Activated T-helper 9 cell treated with anti-CD3 and anti-CD28 coated beads, Interleukin-2, amount 50 U/mL, for 16 hours (primary cell): ENCODE measurements at places on chromosomes 6 and 20.

DNA sequence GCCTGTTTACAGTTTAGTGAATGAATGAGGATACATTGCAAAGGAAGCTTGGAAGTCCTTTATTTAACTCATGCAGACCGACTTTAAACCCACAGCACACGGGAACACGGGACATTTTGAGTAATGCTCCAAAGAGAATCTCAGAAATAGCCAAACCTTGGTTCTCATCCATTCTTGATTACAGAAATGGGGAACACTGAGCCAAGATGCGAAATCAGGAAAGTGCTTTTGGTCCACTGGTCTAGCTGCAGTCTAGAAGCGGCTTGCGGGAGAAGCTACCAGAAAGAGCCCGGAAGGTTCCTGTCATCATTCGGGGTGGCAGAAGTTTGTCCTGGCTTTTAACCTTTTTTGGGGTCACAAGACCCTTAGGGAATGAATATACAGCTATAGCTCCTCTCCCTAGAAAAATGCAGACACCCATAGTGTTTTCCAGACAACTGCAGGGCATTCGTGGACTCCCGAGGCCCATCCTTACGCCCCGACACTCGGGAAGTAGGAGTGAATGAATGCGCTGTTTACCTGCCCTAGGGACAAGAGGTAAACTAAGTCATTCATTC is 475 bp upstream of the TMEM181 start:
- DNase-seq, result no peak

- DNase-seq, result no peak
Observed at GRCh38 chr6:30557683-30557981, 537 bp downstream of the PRR3 start.

GRCh38 chr6:129872586-129872985 is 11.5 kb upstream of the TMEM244 start:
- no peak for DNase-seq

DNA sequence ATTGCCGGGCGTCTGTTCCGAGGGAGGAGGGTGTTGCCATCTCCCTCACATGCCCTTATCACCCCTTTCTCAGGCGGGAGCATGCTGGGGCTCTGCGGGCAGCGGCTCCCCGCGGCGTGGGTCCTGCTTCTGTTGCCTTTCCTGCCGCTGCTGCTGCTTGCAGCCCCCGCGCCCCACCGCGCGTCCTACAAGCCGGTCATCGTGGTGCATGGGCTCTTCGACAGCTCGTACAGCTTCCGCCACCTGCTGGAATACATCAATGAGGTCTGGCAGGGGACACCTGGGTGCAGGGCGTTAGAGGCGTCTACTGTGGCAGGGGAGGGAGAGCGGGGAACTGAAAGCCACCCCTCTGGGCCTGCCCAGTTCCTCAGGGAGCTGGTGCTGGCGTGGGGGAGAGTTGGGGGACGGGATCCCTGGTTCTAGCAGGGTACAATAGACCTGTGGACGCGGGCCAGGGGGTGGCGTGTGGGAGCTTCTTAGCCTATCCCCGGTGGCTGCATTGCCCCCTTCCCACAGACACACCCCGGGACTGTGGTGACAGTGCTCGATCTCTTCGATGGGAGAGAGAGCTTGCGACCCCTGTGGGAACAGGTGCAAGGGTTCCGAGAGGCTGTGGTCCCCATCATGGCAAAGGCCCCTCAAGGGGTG is 697 bp downstream of the PPT2 start:
- DNase-seq, result peak; percentile 40

DNA sequence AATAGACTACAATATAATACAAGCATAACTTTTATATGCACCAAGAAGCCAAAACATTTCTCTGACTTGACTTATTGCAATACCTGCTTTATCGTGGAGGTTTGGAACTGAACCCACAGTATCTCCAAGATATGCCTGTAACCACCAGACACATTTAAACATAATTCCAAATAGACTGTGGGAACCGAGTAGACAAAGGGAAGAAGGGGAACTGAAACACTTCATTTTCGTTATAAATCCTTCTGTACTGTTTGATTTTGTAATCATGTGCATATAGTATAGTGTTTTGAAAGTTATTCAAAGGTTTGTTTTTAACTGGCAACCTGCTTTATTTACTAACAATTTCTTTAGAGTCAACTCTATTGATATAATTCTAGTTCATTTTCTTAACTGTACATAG is 154.9 kb upstream of the BEND6 start:
- no peak for DNase-seq

DNA sequence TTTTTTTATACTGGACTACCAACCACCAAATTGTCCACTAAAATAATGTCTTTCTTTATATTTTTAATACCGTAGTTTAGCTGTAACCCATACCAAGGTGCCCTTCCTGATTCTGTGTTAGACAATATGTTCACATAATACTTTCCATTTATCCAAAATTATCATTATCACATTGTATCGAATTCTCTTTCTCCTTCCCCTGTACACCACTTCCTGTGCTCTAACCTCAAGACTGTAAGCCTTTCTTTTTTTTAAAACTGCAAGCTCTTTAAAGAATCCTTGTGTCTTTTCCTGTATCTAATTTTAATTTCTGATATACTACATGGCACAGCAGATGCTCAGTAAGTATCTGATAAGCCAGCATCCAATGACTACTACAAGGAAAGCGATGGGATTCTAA is 917.5 kb downstream of the EYS start:
- no peak for DNase-seq
